ENCODE measurements at places on chromosomes 5 and 9. TPM values are rescaled to one million over a fixed set of nuclear protein-coding genes. Genes with fewer than 3 reads are reported as not detected.

The CIZ1 gene
- total RNA-seq, result 48.1 TPM

The SV2C gene
- not detected for total RNA-seq

The NME5 gene
- total RNA-seq, result 1.8 TPM

The SPTAN1 gene
- 396 TPM for total RNA-seq

The FOXD4L6 gene
- total RNA-seq, result not detected

Data from hair follicle dermal papilla cell (primary cell).